ENCODE measurements at places on chromosomes 11 and 22.

DNA sequence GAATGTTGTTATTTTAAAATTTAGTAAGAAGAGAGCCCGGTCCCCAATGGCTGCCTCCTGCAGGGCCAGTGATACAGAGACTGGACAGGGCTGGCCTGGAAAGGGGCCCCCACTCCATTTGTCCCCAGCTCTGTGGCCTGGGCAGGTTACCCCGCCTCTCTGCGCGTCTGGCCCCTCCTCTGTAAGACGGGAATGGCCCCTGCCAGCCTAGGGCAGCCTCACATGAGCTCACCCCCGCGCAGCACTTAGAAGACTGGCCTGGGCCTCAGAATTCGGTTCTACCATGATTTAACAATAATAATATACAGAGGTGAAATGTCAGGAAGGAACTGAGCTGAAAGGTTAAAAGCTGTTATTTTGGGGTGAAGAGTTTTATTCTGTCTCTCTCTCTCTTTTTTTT lies 1.3 kb downstream of the APOBEC3G start:
- no peak for DNase-seq

DNA sequence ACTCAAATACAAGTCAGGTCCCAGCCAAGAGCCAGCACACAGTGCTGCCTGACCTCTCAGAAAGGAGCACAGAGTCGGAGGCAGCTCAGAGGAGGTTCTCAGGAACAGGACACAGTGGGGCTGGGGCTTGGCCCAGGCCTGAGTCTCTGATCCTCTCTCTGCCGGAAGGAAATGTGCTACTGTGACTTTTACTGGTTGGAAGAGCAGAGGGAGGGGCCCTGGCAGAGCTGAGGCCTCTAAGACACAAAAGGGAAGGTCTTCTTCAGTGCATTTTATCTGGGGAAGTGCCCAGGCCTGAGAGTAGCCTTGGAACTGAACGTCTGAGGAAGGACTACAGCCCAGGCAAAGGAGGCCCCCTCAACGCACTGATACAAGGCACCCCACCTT lies 16.2 kb upstream of the CASTOR1 start:
- no peak for DNase-seq

DNA sequence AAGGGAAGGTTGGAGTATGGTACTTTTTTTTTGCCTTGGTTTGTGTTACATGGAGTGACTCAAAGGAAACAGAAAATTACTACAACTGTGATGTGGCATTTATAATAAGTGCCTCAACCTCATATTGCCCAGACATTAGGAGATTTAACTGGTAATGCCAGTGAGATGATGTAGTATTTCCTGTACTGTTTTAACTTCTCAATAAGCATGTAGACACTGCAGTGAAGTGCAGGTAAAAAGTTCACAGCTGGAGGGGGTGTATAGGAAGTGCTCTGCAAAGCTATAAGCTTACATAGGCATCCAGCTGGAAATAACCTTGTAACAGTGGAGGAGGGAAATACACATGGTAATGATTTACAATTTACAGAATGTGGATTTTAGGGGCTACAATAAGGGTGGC lies 138.2 kb upstream of the MTMR2 start:
- DNase-seq, result no peak

DNA sequence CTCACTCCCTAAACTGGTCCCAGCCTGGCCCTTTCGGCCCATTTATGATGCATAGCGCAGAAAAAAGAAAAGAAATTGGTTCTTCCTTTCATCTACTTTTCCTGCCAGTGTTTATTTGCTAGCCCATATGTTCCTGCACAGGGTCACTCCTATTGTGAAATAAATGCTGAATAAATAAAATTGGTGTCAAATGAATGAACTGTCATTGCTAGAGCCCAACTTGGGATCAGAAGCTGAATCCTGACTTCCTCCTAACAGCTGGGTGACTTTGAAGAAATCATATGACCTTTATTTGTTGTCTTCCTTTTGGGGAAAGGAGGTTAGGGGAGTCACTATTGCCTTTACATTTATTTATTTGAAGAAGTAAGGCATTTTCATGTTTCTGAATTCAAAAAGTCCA lies 92.0 kb downstream of the PRR5L start:
- DNase-seq, result no peak

- peak; percentile 96 for DNase-seq
Observed at GRCh38 chr11:130002846-130003716, 446 bp upstream of the PRDM10 start.

GRCh38 chr11:26522912-26523610 lies 49.0 kb downstream of the MUC15 start:
- DNase-seq, result no peak

DNA sequence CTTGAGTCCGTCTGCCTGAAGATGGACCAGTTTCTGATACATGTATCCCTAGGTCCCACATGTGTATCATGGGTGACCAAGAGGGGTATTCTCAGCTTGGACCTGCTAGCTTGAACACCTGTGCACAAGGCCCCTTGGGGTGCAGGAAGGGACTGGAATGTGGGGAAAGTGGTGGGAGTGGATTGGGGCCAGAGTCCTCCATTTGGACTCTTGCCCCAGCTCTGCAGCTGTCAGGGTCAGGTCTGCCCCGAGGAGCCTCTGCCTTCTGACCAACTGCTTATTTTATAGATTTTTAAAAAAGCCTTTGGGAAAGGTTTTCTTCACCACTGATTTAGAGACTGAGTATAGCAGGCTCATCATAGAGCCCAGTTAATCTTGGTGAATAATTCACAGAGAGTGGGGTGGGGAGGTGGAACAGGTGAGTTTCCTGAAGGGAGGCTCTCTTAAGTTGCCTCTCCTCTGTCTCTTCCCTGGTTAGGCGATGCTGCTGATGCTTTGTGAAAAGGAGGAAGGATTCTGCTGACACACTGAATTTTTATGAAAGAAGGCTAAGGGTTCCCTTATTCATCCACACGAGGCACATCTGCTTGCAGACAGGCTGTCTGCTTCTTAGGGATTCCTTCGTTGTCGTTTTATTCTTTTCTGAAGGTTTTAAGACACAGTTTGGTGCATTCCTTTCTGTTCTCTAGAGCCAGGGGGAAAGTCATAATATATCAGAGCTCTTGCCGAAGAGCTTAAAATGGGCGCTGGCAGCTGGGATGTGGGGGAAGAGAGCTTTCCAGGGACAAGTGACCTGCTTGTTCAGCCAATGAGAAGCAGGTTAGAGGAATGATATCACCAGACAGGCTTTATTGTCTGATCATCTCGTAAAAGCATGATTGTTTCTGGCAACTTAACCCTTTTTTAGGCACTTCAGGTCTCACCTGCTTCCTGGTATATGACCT lies 19.9 kb downstream of the TRIM44 start:
- DNase-seq, result no peak

- no peak for DNase-seq
Observed at GRCh38 chr11:34278693-34279297, 79.0 kb downstream of the ABTB2 start.

- DNase-seq, result no peak
Observed at GRCh38 chr11:110710628-110711381, 1.4 kb downstream of the ARHGAP20 start.

GRCh38 chr11:6258571-6259081 lies 1.0 kb upstream of the CCKBR start:
- DNase-seq, result no peak

DNA sequence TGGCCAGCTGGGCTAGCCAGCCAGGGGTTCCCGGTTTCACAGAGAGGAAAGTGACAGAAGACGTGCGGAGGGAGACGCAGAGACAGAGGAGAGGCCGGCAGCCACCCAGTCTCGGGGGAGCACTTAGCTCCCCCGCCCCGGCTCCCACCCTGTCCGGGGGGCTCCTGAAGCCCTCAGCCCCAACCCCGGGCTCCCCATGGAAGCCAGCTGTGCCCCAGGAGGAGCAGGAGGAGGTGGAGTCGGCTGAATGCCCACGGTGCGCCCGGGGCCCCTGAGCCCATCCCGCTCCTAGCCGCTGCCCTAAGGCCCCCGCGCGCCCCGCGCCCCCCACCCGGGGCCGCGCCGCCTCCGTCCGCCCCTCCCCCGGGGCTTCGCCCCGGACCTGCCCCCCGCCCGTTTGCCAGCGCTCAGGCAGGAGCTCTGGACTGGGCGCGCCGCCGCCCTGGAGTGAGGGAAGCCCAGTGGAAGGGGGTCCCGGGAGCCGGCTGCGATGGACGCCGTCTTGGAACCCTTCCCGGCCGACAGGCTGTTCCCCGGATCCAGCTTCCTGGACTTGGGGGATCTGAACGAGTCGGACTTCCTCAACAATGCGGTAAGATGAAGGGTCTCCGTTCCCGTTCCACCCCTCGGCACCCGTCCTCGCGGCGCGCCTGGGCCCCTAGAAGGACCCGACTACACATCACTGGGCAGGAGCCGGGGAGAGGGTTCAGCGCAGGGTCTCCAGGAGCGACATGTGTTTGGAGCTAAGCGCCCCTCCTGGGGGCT lies at the start of gene CREB3L1:
CREB3L1 (plus strand) TSS at position 41 of the 765 bp plus-strand sequence; CDS start at position 491, 450 bp downstream.
- DNase-seq, result no peak

DNA sequence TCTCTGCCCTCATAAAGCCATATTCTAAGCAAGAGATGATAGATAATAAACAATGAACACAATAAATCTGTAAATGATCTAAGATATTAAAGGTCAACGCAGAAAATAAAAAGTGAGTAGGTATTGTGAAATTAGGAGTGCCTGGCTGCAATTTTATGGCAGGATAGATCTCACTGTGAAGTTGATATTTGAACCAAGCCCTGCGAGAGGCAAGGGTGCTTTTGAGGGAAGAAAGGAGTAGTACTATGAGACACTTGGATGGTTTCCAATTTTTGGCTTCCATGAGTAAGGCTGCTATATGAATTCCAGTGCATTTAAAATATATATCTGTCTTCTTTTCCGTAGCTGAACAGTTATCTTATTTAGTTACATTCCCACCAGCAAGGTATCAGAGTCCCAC lies 720.0 kb upstream of the CNTN5 start:
- DNase-seq, result no peak

GRCh38 chr11:123518496-123519054 lies 88.5 kb downstream of the GRAMD1B start:
- no peak for DNase-seq

DNA sequence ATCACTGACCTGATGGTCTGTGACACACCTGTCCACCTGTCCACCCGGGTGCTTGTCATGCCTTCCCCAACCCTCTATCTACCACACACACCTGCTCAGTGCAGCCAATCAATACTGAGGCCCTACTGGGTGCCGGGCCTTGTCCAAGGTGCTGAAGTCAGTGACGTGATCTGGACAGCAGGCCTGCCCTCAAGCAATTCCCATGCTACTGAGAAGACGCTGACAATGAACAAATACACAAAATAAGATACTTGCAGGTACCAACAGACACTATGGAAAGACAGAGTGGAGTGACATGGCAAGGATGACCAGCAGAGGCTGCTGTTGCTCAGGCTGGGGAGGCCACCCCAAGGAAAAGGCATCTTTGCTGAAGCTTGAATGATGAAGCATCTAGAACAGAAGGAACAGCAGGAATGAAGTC lies 21.2 kb downstream of the PLAAT3 start:
- no peak for DNase-seq

DNA sequence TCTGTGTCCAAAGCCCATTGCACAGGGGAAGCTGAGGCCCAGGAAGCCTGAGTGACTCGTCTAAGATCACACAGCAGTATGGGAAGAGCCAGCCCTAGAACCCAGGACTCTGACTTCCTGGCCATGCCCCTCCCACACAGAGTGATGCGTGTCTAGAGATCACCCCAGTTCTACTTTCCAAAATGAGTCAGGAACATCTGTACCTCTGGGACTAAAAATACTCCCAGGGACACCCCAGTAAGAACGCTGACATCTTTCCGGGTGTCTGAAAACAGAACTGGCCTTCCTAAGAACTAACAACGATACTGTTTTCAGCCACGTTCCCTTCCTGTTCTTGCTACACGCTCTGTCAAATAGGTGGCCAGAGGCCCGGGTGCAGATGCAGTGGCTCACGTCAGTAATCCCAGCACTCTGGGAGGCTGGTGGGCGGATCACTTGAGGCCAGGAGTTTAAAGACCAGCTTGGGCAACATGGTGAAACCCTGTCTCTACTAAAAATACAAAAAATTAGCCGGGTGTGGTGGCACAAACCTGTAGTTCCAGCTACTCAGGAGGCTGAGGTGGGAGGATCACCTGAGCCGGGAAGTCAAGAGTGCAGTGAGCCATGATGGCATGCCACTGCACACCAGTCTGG lies 21.7 kb upstream of the PDGFB start:
- no peak for DNase-seq

- no peak for DNase-seq
Observed at GRCh38 chr11:110467556-110467955, 37.8 kb downstream of the FDX1 start.

DNA sequence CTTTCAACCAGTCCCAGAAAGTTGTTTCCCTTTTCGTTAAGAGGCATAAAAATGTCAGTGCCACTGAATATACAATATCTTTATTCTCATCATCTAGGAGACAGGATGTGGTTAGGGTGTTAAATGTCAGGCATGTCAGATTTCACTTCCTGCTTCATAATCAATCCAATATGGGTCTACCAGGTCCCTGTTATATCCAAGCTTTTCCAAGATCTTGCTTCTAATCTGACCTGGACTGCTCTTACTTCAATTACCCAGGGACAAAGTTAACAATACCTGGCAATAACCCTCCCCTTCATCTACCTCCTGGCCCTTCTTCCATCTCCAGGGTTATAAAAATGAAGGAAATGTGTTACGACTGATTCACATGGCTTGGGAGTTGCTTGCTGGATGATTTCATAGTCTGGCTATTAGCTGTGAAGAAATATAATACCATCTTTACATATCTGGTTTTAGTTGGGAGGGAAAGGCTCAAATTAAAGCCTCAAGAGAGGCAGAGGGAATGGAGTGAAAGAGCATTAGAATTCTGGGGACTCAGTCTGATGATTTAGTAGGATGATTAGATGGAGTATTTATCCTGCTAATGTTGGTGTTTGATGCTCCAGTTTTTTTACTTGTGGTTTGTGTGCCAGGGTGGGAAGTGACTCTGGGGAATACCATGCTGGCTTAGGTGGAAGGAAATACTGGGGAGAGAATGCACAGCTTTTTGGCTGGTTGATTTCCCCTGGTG lies 534.3 kb downstream of the ETS1 start:
- no peak for DNase-seq

- DNase-seq, result no peak
Observed at GRCh38 chr22:50269970-50270665, at the start of gene MAPK11. TSS of gene MAPK11 (minus strand) at chr22:50270380. CDS start at chr22:50270292, 88 bp downstream.

DNA sequence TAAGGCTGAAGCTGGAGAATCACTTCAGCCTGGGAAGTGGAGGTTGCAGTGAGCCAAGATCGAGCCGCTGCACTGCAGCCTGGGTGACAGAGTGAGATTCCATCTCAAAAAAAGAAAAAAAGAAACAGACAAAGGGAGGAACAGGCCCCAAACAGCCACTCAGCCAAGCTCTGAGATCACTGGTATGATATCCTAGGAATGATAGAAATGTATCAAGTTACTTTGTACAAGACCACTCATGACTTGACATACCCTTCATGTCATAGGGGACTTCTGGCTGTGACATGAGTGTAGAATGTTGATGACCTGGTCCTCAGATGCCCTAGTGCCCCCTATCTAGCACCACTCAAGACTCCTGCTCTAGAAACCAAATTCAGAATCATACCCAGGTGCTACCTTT lies 216.5 kb downstream of the NAV2 start:
- DNase-seq, result no peak

- no peak for DNase-seq
Observed at GRCh38 chr11:122734848-122735496, 79.5 kb downstream of the UBASH3B start.

GRCh38 chr11:118151431-118151830 lies 1.2 kb downstream of the SCN4B start:
- no peak for DNase-seq
